H1 (cell line): ENCODE measurements at places on chromosomes 1 and 21.

- H3K36me3 ChIP-seq = no peaks in the 10 kb centered on the region
- H3K4me3 ChIP-seq = no peak overlapping the region
- H3K4me1 ChIP-seq = no peaks in the 10 kb centered on the region
- H3K27me3 ChIP-seq = no peaks in the 10 kb centered on the region
- DNase-seq = no peak
- no peak overlapping the region for H3K27ac ChIP-seq
These were observed 508.9 kb upstream of the PKN2 start for GRCh38 chr1:88175120-88175630.

DNA sequence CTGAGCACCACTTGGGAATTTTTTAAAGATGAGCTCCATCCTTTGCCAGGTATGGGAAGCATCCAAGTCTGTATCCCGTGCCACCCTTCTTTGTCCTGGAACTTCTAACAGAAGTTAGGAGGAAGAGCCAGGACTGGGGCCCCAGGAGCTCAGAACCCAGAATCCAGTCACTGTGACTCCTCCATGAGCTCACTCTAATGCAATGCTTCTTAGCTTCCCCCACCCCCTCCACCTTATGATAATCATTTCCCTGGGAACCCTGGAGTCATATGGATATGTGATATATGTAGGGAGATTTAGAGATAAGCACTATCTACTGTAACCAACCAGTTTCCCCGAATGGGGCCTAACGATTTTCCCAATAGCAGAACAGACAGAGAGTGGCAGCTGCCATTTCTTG, 758 bp upstream of the SPRR5 start:
- no peaks in the 10 kb centered on the region for H3K36me3 ChIP-seq
- H3K4me3 ChIP-seq = no peak overlapping the region
- H3K27ac ChIP-seq = no peak overlapping the region

DNA sequence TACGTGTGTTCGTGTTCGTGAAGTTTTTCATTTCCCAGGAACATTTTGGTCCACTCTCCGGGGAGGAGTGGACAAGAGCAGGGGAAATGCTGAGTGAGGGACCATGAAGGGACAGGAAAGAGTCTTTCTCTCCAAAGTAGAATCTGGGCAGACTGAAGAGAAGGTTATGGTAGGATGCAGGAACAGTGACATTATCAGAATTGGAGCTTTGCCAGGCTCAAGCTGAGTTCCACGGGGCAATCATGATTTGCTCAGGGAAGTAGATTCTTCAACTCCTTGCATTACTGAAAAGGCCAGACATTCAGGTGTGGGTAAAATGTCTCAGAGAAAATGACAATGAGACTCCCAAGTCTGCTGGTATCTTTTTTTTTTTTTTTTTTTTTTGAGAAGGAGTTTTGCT, 16.6 kb downstream of the ATP1A4 start:
- no peak overlapping the region for H3K27ac ChIP-seq
- no peak overlapping the region for H3K4me3 ChIP-seq
- H3K4me1 ChIP-seq = peaks cover 17% of the 10 kb centered on the region; the same call in 1 of the 2 replicates
- H3K27me3 ChIP-seq = peaks cover 2% of the 10 kb centered on the region; the same call in 1 of the 2 replicates
- no peak for DNase-seq

DNA sequence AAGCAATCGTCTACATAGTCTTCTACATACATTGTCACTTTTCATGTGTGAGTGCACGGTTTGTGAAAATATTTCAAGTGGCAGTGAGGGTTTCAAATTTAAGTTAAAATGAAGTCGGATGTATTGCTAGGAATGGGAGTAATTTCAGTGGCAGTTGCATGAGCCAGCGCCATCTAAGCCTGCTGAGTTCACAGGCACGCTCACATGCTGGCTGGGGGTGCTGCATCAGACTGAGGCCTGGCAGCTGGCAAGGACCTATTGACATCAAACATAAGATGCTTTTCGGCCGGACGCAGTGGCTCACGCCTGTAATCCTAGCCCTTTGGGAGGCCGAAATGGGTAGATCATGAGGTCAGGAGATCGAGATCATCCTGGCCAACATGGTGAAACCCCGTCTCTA, 80.7 kb downstream of the UBE4B start:
- H3K36me3 ChIP-seq = peaks cover 4% of the 10 kb centered on the region
- H3K4me3 ChIP-seq = no peak overlapping the region
- no peak for DNase-seq

DNA sequence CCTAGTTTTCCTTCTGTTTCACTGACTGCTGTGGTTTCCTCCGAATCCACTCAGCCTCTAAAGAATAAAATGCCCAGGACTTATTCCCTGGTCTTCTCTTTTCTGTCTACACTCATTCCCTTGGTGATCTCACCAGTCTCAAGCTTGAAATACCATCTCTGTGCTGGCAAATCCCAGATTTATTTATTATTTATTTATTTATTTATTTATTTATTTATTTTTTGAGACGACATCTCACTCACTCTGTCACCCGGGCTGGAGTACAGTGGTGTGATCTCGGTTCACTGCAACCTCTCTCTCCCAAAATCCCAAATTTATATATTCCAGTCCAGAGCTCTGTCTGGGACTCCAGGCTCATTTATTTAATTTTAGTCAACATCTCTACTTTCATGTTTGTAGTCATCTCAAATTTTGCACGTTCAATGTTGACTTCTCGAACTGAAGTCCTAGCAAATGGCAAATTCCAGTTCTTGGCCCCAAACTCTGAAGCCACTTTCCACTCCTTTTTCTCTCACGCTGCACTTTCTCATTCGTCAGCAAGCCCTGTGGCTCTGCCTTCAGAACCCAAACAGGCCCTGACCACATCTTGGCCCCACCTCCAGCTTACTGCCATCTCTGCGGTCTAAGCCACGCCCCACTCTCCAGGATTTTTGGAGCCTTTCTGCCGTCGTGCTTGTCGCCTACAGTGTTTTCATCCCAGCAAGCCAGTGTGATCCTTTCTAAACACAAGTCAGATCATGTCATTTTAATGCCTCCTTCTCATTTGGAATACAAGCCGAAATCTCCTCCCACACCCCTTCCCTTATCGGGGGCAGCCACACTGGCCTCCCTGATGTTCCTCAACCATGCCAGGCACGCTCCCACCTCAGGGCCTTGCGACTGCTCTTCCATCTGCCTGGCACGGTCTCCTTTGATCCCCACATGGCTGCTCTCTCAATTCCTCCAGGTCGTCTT, 14.2 kb upstream of the TENT5B start:
- H3K27me3 ChIP-seq = no peaks in the 10 kb centered on the region
- no peak for DNase-seq
- no peaks in the 10 kb centered on the region for H3K36me3 ChIP-seq
- H3K4me1 ChIP-seq = peaks cover 9% of the 10 kb centered on the region
- peak overlapping the region; percentile 15; the same call in 1 of the 2 replicates for H3K27ac ChIP-seq
